Esophagus muscularis mucosa (tissue), 4 donors: ENCODE measurements at places on chromosomes 1 and 21. TPM values are rescaled to one million over a fixed set of nuclear protein-coding genes. Genes with fewer than 3 reads are reported as not detected.

The LEMD1 gene
- not detected for total RNA-seq

The S100A16 gene
- 33.2 TPM for total RNA-seq

DNA sequence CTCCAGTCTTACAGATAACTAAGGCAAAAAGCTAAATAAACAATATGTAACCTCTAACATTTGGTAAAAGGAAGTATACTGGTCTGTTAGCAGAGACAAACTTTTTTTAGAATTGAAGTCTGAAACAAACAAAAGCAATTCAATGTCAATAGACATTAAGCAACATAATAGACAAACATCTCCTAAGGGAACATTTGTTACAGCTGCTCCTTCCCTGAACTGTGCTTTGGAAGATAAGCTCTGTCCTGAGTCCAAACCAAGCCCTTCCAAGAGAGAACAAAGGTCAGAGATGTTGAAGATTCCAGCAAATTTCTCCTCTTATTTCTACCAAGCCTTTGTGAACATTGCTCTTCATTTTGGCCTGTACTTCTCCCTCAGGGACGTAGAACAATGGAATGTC, 25.3 kb downstream of the FMO2 start:
- H3K4me3 ChIP-seq = no peak overlapping the region
- no peaks in the 10 kb centered on the region for H3K36me3 ChIP-seq
- no peaks in the 10 kb centered on the region for H3K4me1 ChIP-seq
- no peak for DNase-seq

- no peaks in the 10 kb centered on the region for H3K4me1 ChIP-seq
- no peak overlapping the region for H3K4me3 ChIP-seq
- H3K36me3 ChIP-seq = no peaks in the 10 kb centered on the region
- no peak for DNase-seq
- H3K27me3 ChIP-seq = no peaks in the 10 kb centered on the region
Observed at GRCh38 chr1:155184835-155185782, 11.5 kb downstream of the TRIM46 start.

GRCh38 chr1:109754738-109755137, 9.0 kb downstream of the EPS8L3 start:
- H3K4me1 ChIP-seq = no peaks in the 10 kb centered on the region
- H3K27me3 ChIP-seq = no peaks in the 10 kb centered on the region
- no peak for DNase-seq
- H3K27ac ChIP-seq = no peak overlapping the region

- H3K36me3 ChIP-seq = no peaks in the 10 kb centered on the region
- H3K4me1 ChIP-seq = peaks cover 7% of the 10 kb centered on the region
- DNase-seq = no peak
- H3K4me3 ChIP-seq = no peak overlapping the region
- H3K27me3 ChIP-seq = no peaks in the 10 kb centered on the region
Observed at GRCh38 chr1:95006681-95007080, 66.1 kb downstream of the ALG14 start.

DNA sequence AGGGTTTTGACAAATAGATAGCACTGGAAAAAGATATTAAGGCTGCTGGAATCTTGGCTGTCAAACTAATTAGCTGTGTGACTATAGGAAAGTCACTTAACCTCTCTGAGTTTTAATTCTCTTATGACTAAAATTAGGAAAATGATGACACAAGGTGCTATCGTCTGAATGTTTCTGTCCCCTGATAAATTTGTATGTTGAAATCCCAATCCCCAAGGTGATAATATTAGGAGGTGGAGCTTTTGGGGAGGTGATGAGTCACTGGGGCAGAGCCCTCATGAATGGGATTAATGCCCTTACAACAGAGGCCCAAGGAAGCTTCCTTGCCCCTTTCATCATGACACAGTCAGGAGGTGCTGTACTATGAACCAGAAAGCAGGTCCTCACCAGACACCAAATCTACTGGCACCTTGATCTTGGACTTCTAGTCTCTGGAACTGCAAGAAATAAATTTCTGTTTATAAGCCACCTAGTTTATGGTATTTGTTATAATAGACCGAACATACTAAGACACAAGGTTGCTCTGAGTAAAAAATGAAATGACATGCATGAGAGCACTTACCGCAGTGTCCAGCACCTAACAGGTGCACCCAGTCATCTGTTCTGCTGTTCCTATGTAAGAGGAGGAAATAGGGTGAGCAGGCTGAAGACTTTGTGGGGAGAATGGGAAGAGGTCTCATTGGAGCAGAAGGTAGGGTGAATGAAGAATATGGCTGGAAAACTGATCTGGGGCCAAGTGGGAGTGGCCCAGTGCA, 26.3 kb upstream of the DISP1 start:
- H3K27ac ChIP-seq = no peak overlapping the region
- H3K27me3 ChIP-seq = no peaks in the 10 kb centered on the region
- DNase-seq = no peak
- H3K4me1 ChIP-seq = peaks cover 8% of the 10 kb centered on the region
- H3K36me3 ChIP-seq = no peaks in the 10 kb centered on the region

The ELOVL1 gene
- total RNA-seq = 37.9 TPM

DNA sequence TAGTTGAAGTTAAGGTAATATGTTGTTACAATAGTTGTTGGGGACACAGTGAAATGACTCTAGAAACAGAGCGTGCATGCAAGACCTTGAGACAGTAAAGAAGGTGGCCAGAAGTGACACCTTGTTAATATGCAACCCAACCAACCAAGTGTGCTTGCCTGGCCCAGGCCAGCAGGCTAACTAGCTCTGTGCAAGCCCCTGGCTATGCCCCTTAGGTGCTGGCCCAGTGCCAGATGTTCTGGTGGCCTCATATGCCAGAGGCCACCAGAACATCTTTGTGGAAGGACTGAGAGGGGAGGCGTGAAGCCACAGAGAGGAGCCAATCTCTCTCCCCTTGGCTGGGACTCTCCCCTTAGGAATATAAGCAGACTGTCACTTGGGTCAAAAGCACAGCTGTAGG, 111.2 kb upstream of the JUN start:
- H3K4me1 ChIP-seq = peaks cover 62% of the 10 kb centered on the region
- H3K4me3 ChIP-seq = no peak overlapping the region
- no peaks in the 10 kb centered on the region for H3K36me3 ChIP-seq
- peak overlapping the region; percentile 46 for H3K27ac ChIP-seq
- DNase-seq = no peak

The CRYAA gene
- total RNA-seq = not detected

DNA sequence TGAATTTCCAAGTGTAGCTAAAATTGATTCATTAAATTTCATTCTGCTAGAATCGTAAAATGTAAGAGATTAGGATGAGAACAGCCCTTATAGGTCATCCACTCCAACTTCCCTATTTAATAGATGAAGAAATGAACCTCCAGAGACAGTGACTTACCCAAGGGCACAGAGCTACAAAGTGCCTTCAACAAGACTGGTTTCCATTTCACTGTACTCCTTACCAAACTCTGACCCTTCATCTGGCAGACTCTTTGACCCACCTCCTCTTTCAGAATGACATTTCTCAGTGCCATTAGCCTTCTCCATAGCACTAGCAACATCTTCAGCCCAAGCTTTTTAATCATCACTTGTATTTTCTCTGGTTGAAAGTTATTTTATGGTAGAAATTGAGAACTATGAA, 161.3 kb downstream of the NEK7 start:
- H3K27me3 ChIP-seq = no peaks in the 10 kb centered on the region
- no peak for DNase-seq
- H3K4me1 ChIP-seq = no peaks in the 10 kb centered on the region

GRCh38 chr1:186689907-186690306, 9.7 kb upstream of the PTGS2 start:
- no peaks in the 10 kb centered on the region for H3K36me3 ChIP-seq
- no peak for DNase-seq
- H3K4me3 ChIP-seq = no peak overlapping the region
- no peaks in the 10 kb centered on the region for H3K27me3 ChIP-seq
- H3K4me1 ChIP-seq = no peaks in the 10 kb centered on the region
- H3K27ac ChIP-seq = no peak overlapping the region

DNA sequence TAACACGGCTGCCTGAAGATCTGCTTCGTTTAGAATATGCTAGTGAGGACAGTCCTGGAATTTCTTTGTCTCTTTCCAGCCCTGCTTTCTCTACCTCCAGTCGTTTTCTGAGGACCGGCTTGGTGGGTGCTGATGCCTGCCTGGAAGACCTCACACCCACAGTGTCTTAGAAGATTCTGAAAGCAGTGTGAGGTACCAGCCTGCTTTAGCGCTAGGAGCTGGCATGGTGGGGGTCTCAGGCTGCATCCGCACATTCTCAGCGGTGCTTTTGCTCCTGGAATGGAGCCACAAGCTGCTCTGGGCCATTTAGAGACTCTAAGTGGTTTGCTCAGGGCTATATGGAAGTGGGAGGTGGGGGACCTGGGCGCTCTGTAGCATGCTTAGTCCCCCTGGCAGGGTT, 61.4 kb downstream of the CD247 start:
- H3K27me3 ChIP-seq = no peaks in the 10 kb centered on the region
- no peak for DNase-seq
- H3K4me3 ChIP-seq = no peak overlapping the region
- peaks cover 10% of the 10 kb centered on the region for H3K4me1 ChIP-seq
- no peak overlapping the region for H3K27ac ChIP-seq

DNA sequence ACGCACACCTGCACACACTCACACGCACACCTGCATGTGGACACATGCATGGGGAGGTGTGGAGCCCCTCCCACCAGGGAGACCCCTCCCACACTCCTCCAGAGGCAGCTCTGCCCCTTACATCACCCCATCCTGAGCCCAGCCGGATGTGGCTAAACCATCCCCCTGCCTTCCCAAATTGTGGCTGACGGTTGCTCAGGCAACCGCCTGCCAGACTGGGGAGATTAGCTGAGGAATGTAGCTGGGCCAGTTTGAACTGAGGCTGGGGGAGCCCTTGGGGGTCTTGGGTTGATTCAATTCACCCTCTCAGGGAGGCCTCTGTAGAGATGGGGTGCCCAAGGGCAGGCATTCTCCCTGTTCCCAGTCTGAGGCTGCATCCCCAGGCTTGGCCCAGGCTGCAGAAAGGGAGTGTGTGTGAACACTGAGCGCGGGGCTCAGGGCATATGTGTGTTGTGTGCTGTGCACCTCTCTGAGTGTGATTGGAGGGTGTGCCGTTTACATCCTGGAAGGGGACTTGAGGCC, 12.9 kb downstream of the PTPRU start:
- no peaks in the 10 kb centered on the region for H3K27me3 ChIP-seq
- no peaks in the 10 kb centered on the region for H3K4me1 ChIP-seq
- no peak for DNase-seq
- H3K4me3 ChIP-seq = no peak overlapping the region

The ESRRG gene
- total RNA-seq = 7.8 TPM

DNA sequence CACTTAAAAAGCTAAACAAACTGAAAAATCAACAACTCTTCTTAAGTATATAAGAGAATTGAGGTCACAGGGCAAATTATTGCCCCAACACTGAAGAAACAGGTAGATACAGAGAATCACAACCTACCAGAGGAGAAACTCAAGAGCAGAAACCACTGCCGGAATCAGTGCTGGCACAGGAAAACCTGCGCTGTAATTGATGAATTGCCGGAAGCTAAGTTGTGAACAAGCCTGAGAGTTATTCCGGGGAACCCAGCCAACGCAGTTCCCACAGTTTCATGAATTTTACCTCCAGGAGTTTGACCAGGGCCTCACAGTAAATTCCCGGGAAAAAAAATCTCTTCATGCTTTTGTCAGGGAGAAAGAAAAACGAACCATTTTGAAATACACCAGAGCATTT, 657.1 kb upstream of the BRINP3 start:
- peak overlapping the region; percentile 28 for H3K27ac ChIP-seq
- no peaks in the 10 kb centered on the region for H3K36me3 ChIP-seq
- no peak for DNase-seq
- no peaks in the 10 kb centered on the region for H3K27me3 ChIP-seq
- no peak overlapping the region for H3K4me3 ChIP-seq

The PLXNA2 gene
- 29.1 TPM for total RNA-seq

GRCh38 chr1:219988387-219988786, 57.9 kb downstream of the EPRS1 start:
- no peaks in the 10 kb centered on the region for H3K27me3 ChIP-seq
- peaks cover 14% of the 10 kb centered on the region for H3K36me3 ChIP-seq
- no peak overlapping the region for H3K27ac ChIP-seq
- DNase-seq = no peak

DNA sequence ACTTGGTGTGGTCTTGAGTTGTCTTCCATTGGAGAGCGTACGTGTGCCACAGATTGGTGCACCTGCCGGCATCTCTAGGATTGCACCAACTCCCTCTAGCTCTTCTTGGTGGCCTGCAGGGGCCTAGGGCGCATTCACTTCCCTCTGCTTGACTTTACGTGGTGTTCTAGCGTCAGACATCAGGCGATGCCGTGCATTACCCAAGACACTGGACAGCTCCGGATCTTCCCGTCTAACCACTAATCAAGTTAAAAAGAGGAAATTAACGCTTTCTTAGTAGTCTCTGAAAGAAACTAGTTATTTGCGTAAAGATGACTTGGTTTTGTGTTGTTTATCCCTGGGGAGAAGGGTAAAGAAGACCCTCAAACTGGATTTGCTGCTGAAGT, 510 bp upstream of the IL10RB start:
- H3K36me3 ChIP-seq = peaks cover 47% of the 10 kb centered on the region
- H3K4me1 ChIP-seq = peaks cover 24% of the 10 kb centered on the region
- no peaks in the 10 kb centered on the region for H3K27me3 ChIP-seq
- H3K27ac ChIP-seq = peak overlapping the region; percentile 83
- no peak for DNase-seq

The OXCT2 gene
- 1.4 TPM for total RNA-seq

The MYBPH gene
- total RNA-seq = not detected

DNA sequence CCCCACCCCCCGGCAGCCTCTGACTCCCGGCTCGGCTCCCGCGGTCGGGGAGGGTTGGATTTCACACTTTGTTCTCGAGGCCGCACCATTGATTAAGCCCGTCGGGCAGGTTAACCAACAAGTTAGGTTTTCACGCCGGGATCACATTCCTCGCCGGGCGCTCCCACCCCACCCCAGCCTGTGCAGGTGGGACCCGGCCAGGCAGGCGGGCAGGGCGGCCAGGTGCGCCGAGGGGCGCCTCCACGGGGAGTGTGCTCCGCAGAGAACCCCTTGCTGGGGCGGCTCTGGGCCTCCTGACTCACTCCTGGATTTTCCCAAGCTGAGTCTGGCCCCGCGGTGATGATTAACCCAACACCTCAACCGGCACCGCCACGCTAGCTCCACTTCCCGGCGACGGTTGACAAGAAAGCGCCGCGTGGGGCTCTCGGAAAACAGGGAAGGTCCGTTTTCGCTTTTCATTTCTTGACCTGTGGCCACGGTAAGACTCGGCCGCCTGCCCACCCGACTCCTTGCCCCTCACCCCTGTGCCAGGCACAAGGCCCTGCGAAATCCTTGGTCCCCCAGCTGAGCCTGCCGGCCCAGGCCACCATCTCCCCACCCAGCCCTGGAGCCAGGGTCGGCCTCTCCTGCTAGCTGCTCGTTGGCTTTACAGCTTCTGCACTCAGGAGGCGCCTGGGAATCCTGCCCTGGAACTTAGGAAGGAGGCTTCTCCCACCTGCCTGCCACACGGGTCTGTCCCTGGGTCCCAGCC, 8.8 kb upstream of the TTLL10 start:
- no peak overlapping the region for H3K4me3 ChIP-seq
- no peak for DNase-seq
- H3K27me3 ChIP-seq = peaks cover 28% of the 10 kb centered on the region
- H3K36me3 ChIP-seq = no peaks in the 10 kb centered on the region
- no peak overlapping the region for H3K27ac ChIP-seq

The TCHHL1 gene
- total RNA-seq = not detected

GRCh38 chr1:31936278-31936980, 1.7 kb downstream of the PTP4A2 start:
- H3K4me3 ChIP-seq = peak overlapping the region; percentile 87
- H3K27me3 ChIP-seq = no peaks in the 10 kb centered on the region
- peak overlapping the region; percentile 96 for H3K27ac ChIP-seq

The KLHDC7A gene
- total RNA-seq = not detected

- H3K27ac ChIP-seq = no peak overlapping the region
- no peaks in the 10 kb centered on the region for H3K36me3 ChIP-seq
- H3K4me1 ChIP-seq = no peaks in the 10 kb centered on the region
- DNase-seq = no peak
Observed at GRCh38 chr1:98028800-98029199, 108.0 kb upstream of the DPYD start.

The MTFR1L gene
- total RNA-seq = 107 TPM
